ENCODE measurements at places on chromosomes 12 and 14. TPM values are rescaled to one million over a fixed set of nuclear protein-coding genes. Genes with fewer than 3 reads are reported as not detected.
A peak's percentile ranks its signal among the peaks of the same experiment; 100 is the strongest.

GRCh38 chr12:3452348-3452747 is 38.7 kb upstream of the PRMT8 start:
- DNase-seq, result no peak

The KRT8 gene
- 5.5 TPM for total RNA-seq

DNA sequence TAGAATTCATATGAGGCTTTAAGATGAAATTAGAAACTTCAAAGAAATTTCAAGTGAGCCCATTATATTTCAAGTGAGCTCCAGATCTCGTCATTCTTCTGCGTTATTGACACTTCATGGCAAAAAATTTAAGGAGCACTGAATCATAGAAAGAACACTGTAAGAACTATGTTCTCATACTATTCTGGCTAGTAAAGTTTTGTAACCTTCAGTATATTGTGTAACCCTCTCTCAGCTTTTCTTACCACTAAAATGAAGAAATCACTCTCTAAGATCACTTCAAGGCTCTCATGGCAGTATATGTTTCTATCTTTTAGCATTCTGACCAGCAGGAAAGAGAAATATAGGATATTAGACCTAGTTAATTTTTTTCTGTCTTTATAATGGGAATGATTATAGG is 6.3 kb downstream of the GPHN start:
- peak; percentile 52 for DNase-seq

- DNase-seq, result peak; percentile 77
Measured at GRCh38 chr12:47095446-47096236, 15.9 kb upstream of the AMIGO2 start.

- no peak for DNase-seq
Measured at GRCh38 chr14:25113394-25113793, 63.4 kb upstream of the STXBP6 start.

GRCh38 chr12:48765753-48766162 is 23.1 kb downstream of the ADCY6 start:
- DNase-seq, result peak; percentile 52

DNA sequence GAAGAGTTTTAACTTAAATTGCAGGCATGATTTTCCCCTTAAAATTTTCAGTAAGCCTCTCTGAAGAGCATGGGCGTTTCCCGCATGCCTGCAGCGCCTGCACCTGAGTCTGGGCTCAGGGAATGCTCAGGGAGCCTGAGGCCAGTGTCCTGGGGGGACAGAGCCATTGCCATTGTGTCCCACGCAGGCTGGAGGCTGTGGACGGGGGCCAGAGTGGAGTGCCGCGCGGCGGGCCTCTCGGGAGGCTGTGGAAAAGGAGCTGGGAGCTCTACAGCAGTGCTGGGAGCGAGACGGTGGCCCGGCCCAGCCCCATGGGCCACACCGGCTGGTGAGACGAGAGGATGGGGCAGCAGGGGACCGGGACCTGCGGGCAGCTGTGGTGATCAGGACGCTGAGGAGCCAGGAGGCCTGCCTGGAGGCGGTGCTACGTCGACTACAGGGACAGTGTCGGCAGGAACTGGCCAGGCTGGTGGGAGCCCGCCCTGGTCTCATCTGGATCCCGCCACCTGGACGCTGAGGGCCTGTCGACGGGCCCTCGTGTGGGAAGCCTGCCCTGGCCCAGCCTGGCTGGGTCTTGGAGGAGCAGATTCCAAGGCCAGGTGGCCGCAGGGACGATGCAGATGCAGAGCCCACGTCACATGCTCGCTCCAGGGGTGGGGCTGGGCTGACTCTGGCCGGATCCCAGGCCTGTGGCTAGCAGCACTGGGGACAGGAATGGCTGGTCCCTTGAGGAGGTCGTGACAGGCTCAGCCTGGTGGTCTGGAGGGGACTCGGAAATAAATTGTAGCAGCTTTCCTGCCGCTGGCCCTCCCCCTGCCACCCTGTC is 7.6 kb downstream of the TEDC1 start:
- no peak for DNase-seq

The LRTM2 gene
- total RNA-seq, result not detected

DNA sequence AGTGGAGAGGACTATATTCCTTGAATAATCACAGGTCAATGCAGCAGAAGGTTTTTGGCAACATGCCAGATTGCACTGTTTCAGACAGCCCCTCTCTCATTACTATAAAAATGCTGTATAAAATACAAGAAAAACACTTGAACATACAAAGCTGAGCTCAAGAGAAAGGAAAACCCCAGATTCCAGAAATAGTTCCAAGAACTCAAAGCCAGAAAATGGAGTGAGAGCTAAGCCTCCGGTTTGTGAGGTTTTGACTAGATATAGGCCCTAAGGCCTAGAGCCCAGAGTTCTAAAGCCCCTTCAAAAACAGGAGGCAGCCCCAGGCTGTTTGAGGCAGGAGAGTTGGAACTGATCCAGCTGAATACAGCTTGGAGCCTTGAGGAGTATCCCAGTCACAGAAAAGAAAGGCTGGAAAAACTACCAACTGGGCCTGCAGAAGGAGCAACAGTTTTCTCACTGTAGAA is 29.4 kb upstream of the ACTN1 start:
- peak; percentile 30 for DNase-seq

- peak; percentile 51 for DNase-seq
Measured at GRCh38 chr12:62599854-62600437, 133.3 kb downstream of the MON2 start.

DNA sequence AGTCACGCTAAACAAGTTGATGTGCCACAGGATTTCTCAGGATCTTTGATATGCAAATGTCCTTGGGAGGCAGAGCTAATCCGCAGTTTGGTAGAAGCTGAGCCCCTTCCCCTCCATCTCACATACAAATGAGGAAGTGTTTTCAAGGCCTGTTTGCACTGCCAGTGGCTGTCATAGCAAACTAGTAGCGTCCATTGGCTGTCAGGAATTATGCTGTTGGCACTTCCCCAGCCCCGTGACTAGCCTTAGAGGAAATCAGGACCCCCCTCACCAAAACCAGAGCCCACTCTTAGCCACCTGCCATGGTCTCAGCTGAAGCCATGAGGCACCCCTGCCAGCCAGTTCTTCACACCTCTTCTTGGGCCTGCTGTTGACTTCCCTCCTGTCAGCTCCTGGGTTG is 253.9 kb downstream of the CACNA1C start:
- DNase-seq, result no peak

DNA sequence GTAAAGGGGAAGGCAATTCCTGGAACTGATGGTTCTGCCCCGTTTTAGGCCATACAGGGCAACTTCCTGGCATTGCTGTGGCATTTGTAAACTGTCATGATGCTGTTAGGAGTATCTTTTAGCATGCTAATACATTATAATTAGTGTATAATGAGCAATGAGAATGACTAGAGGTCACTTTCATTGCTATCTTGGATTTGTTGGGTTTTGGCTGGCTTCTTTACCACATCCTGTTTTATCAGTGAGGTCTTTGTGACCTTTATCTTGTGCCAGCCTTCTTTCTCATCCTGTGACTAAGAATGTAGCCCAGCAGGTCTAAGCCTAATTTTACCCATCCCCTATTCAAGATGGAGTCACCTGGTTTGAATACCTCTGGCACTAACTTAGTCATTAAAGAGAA is 51.2 kb downstream of the TESPA1 start:
- peak; percentile 24 for DNase-seq

DNA sequence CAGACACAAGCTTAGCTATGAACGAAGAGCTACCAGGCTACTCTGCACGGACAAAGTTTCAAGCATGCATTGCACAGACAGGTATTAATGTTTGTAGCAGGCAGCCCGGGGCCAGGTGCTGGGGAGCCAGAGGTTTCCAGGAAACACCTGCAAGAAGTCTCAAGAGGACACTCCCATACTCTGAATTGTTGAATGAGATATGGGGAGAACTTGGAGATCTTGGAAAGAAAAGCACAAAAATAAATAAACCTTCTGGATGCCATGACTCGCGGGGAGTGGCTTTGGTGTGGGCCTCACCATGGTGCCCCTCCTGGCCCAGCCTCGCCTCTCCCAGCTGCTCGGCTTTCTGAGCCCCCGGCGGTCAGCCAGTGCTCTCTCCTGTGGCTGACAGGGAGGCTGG is 186.8 kb downstream of the TTC7B start:
- no peak for DNase-seq

DNA sequence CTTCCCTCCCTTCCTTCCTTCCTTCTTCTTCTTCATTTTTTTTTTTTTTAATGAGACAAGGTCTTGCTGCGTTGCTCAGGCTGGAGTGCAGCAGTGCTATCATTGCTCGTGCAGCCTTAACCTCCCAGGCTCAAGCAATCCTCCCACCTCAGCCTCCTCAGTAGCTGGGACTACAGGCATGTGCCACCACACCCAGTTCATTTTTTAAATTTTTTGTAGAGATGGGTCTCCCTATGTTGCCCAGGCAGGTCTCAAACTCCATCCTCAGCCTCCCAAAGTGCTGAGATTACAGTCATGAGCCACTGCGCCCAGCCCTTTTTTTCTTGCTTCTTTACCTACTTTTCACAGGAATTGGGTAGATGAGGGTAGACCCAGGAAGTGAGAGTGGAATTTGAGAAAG is 1.6 kb downstream of the OR10AD1 start:
- DNase-seq, result no peak

- DNase-seq, result no peak
Measured at GRCh38 chr14:61997161-61997560, 234.9 kb downstream of the SNAPC1 start.

The TOMM20L gene
- not detected for total RNA-seq

- DNase-seq, result no peak
Measured at GRCh38 chr12:47396902-47397663, 308.7 kb downstream of the RPAP3 start.

The CCDC184 gene
- 1.0 TPM for total RNA-seq

The GOLGA3 gene
- 80.3 TPM for total RNA-seq

DNA sequence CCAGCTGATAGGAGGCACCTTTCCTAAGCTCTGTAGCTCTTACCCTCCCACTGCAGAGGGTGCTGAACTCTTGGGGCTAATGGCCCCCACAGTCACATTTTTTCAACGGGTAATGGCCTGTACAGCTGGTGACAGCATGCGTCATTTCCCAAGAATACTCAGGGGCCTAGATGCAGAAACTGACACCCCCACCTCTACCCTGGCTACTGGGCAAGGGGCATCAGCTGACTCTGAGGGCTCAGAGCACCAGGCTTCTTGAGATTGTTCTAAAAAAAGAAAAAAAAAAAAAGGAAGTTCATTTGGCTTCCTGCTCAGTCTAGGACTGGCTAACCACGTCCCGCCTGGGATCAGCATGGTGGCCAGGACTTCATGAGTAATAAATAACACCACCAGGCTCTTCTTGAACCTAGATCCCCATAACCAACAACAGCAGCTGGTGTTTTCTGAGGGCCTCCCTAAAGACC is 35.2 kb downstream of the ZFP36L1 start:
- DNase-seq, result peak; percentile 23
